ENCODE measurements at places on chromosomes 1 and 21. TPM values are rescaled to one million over a fixed set of nuclear protein-coding genes. Genes with fewer than 3 reads are reported as not detected.

- DNase-seq: peak; percentile 94
- no peaks in the 10 kb centered on the region for H3K27me3 ChIP-seq
- peaks cover 34% of the 10 kb centered on the region for H3K4me1 ChIP-seq
Measured at GRCh38 chr1:178060789-178061556, 32.9 kb upstream of the RASAL2 start.

GRCh38 chr1:227280836-227281235 is 37.5 kb downstream of the CDC42BPA start:
- H3K36me3 ChIP-seq: no peaks in the 10 kb centered on the region
- H3K4me3 ChIP-seq: no peak overlapping the region
- no peaks in the 10 kb centered on the region for H3K4me1 ChIP-seq

GRCh38 chr1:93207211-93207610 is 26.7 kb downstream of the CCDC18 start:
- no peak overlapping the region for H3K4me3 ChIP-seq
- no peaks in the 10 kb centered on the region for H3K36me3 ChIP-seq
- DNase-seq: no peak
- no peak overlapping the region for H3K27ac ChIP-seq

GRCh38 chr1:206892351-206892984 is 4.8 kb upstream of the IL24 start:
- H3K27ac ChIP-seq: no peak overlapping the region
- H3K4me3 ChIP-seq: no peak overlapping the region
- no peaks in the 10 kb centered on the region for H3K36me3 ChIP-seq
- no peaks in the 10 kb centered on the region for H3K27me3 ChIP-seq
- peak; percentile 44 for DNase-seq

GRCh38 chr1:36576551-36577110 is 93.9 kb upstream of the CSF3R start:
- no peak overlapping the region for H3K4me3 ChIP-seq
- H3K36me3 ChIP-seq: no peaks in the 10 kb centered on the region
- no peaks in the 10 kb centered on the region for H3K4me1 ChIP-seq

- DNase-seq: no peak
- no peaks in the 10 kb centered on the region for H3K36me3 ChIP-seq
- no peak overlapping the region for H3K4me3 ChIP-seq
- no peaks in the 10 kb centered on the region for H3K4me1 ChIP-seq
- H3K27ac ChIP-seq: no peak overlapping the region
- H3K27me3 ChIP-seq: no peaks in the 10 kb centered on the region
Measured at GRCh38 chr1:31423418-31423947, 10.5 kb downstream of the SERINC2 start.

GRCh38 chr1:231200388-231201031 is 38.7 kb downstream of the TRIM67 start:
- no peaks in the 10 kb centered on the region for H3K36me3 ChIP-seq
- peak; percentile 11 for DNase-seq
- H3K27ac ChIP-seq: no peak overlapping the region
- no peak overlapping the region for H3K4me3 ChIP-seq

DNA sequence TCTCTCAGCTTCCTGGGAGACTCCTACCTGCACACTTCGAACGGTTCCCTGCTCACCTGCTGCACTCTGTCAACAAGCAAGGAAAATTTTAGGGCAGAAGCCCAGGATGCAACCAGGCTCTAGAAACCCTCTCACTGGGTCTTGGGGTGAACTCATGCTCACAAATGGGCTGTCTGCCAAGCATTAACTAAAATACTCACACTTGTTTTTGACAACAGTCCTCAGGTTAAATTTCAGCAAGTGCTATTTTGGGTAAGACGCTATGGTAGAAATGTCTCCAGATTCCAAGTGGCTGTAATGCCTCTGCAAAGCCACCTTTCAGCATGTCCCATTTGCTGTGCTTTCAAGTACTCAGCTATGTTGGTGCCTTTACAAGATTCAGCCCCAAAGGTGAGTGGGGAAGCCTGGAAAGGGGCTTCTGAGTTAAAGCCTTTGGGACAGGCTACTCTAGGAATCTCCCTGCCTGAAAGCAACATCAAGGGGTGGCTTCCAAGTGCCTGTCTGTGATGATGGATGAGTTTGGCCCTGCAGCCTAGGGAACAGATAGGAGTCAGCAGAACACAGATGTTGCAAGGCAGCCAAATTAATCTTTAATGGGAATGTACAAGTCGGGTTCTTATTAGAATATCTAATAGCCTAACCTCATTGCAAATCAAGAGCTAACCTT is 211.9 kb upstream of the SPAG17 start:
- H3K4me3 ChIP-seq: no peak overlapping the region
- no peak overlapping the region for H3K27ac ChIP-seq
- no peaks in the 10 kb centered on the region for H3K36me3 ChIP-seq
- no peaks in the 10 kb centered on the region for H3K4me1 ChIP-seq
- peak; percentile 17 for DNase-seq

GRCh38 chr1:153685544-153686340 is 7.3 kb downstream of the NPR1 start:
- H3K4me3 ChIP-seq: no peak overlapping the region
- H3K27ac ChIP-seq: no peak overlapping the region
- no peaks in the 10 kb centered on the region for H3K36me3 ChIP-seq
- DNase-seq: no peak
- no peaks in the 10 kb centered on the region for H3K4me1 ChIP-seq

DNA sequence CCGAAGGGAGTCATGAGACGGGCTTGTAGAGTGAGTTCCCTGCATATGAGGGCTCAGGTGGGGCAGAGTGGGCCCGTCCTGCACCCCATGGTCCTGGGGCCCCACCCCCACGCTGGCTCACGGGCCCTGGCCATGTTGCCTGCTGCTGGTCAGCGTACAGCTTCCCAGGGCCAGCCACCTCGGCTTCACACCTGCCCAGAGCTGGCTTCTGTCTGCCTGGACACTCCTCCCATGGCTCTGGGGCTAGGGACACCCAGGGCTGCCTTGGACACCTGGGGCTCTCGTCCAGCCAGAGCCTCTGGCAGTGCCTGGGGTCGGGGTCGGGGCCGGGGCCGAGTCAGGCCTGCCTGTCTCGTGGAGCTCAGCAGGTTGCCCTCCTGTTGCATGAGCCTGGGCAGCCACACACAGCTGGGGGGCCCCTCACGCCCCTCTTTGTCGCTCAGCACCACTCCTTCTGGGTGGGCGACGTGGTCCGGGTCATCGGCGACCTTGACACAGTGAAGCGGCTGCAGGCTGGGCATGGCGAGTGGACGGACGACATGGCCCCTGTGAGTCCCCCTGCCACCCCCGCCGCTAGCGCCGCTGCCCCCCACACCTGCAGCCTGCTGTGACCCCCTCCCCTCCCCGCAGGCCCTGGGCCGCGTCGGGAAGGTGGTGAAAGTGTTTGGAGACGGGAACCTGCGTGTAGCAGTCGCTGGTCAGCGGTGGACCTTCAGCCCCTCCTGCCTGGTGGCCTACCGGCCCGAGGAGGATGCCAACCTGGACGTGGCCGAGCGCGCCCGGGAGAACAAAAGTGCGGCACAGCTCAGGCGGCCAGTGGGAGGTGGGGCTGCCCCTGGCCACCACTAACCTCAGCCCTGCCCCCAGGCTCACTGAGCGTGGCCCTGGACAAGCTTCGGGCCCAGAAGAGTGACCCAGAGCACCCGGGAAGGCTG is 5.5 kb upstream of the MMP23B start:
- DNase-seq: no peak
- no peak overlapping the region for H3K27ac ChIP-seq
- H3K27me3 ChIP-seq: no peaks in the 10 kb centered on the region
- no peaks in the 10 kb centered on the region for H3K36me3 ChIP-seq

Gene FMN2
- 2.4 TPM for total RNA-seq

Gene ICOSLG
- 4.7 TPM for total RNA-seq

Gene SEC16B
- total RNA-seq: 4.2 TPM

Gene TEDDM1
- not detected for total RNA-seq

Gene DYNLT4
- total RNA-seq: 0.50 TPM

Gene ATP1A2
- total RNA-seq: 3.5 TPM

Gene TRAF3IP3
- not detected for total RNA-seq

Gene FCGR1A
- not detected for total RNA-seq

Gene SPRR5
- not detected for total RNA-seq
